NCI-H187 (cell line): ENCODE measurements at places on chromosomes 7 and 10.
A peak's percentile ranks its signal among the peaks of the same experiment; 100 is the strongest.

GRCh38 chr7:1969459-1970284 lies 263.1 kb downstream of the MAD1L1 start:
- no peak for DNase-seq

- no peak for DNase-seq
Observed at GRCh38 chr10:96991313-96991841, 159.3 kb downstream of the LCOR start.

- no peak for DNase-seq
Observed at GRCh38 chr7:5685205-5685604, 96.3 kb downstream of the RNF216 start.

- no peak for DNase-seq
Observed at GRCh38 chr7:116491887-116492653, 7.5 kb upstream of the CAV2 start.

DNA sequence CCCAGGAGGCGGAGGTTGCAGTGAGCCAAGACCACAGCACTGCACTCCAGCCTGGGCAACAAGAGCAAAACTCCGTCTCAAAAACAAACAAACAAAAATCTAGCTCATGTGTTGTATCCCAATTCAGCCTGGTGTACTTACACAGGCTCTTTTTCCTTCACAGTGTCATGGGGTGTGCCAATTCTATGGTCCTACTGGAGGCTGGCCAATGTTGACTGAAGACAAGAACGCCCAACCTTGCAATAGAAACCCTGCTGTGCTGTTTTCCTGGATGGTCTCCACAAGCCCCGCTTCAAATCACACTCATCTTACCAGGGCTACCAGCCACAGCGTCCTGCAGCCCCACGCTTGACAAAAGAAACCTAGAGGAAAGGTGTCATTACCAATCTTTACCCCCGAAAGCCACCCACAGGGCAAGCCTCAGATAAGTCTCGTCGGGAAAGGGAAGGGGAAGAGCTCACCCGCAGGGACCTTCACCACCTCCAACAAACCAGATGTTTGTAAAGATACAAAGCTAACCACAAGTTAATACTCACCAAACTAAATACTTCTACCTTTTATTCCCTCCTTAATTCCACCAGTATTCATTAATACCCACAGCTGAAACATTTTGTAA lies 64.8 kb downstream of the TNS3 start:
- DNase-seq = no peak

- no peak for DNase-seq
Observed at GRCh38 chr10:100782461-100783244, 37.3 kb downstream of the PAX2 start.

DNA sequence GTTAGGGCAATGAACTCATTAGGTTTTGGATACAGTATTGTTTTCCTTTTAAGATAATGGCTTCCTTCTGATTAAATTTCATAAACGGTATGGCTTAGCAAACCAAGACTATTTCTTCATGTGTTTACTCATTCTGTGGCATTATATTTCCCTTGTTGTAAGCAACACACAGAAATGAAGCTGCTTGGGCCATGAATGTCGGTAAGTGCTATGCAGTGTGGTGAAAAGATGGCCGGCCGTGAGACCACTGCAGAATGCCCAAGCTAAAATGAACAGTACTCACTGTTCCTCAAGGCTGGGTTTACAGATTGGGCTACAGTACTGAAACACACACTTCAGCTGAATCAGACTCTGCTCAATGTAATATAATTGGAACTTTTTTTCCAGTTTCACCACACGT lies 8.1 kb downstream of the APBB1IP start:
- DNase-seq = no peak

- DNase-seq = no peak
Observed at GRCh38 chr10:15353471-15354017, 17.5 kb downstream of the FAM171A1 start.

GRCh38 chr10:7245505-7245904 lies 165.3 kb downstream of the SFMBT2 start:
- no peak for DNase-seq

DNA sequence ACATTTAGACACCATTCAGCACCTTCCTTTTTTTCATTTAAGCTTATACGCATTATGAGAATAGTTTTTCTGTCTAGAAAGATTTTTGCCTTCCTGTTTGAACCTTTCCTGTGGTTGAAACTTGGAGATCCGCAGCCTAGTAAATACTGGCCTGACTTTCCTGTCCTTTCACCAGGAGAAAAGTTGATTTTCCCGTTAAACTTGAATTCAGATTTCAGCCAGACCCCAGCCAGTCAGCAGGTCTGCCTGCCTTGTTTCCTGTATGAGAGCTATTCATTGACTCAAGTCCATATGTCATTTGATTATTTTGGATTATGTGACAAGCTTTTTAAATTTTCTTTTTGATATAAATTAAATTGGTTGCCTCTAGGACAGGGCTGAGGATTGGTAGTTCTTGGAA lies 71.5 kb downstream of the EVX1 start:
- no peak for DNase-seq

DNA sequence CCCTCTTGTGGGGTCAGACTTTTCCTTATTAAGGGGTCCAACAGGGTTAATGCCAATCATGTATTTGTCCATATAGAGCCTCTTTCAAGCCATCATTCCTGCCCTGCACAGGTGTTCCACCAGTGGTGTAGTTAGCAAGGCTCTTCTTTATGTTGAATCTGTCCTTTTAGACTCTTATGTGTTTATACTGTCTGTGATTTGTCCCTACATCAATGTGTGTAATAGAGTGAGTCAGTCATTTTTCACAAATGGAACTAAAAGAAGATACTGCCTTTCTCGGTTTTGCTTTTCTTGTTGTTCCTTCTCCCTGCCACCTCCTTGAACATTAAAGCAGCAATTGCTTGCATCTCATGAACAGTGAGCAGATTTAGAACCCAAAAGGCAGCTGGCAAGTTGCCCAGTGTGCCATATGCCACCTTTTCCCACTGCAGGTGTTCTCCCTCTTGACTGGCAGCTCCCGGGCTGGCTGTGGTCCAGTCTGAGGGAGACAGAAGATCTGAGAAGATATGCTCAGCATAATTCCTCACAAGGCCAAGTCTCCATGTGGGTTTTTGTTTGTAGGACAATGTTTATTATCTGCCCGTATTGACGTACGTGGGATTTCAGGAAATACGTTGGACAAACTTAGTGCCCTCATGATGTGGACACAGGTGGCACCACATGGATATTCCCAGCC lies 154.1 kb downstream of the LHFPL3 start:
- peak; percentile 60 for DNase-seq

DNA sequence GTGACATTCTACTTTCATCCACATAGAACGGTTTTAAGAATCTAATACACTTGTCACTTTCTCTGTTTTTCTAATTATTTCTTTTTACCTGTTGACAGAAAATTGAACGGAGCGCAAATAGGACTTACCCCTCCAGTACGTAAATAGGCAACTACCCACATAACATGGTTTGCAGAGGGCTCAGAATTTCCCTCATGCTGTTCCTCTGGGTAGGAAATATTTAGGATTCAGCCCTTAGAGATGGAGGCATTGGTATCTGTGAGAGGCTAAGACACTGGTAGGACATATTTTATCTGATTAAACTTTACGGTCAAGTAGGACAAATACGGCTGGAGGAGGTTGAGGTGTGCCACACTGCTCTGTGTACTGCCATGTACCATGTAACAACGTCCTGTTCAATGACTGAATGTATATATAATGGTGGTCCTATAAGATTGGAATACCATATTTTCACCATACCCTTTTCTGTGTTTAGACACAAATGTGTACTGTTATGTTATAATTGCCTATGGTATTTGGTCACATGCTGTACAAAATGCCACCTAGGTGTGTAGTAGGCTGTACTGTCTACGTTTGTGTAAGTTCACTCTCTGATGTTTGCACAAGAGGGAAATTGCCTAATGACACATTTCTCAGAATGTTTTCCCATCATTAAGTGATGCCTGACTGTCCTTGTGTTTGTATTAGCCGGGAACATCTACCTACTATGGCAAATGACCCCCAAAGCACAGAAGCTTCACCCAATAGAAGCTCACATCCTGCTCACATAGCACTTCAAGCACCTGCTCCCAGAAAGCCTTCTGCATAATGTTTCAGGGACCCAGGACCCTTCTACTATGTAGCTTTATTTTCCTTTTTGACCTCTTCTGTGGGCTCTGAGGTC lies 429.4 kb upstream of the AKR1E2 start:
- no peak for DNase-seq

GRCh38 chr10:60497364-60497763 lies 107.7 kb upstream of the ANK3 start:
- DNase-seq = no peak

- no peak for DNase-seq
Observed at GRCh38 chr7:30980751-30981150, 17.0 kb downstream of the GHRHR start.

DNA sequence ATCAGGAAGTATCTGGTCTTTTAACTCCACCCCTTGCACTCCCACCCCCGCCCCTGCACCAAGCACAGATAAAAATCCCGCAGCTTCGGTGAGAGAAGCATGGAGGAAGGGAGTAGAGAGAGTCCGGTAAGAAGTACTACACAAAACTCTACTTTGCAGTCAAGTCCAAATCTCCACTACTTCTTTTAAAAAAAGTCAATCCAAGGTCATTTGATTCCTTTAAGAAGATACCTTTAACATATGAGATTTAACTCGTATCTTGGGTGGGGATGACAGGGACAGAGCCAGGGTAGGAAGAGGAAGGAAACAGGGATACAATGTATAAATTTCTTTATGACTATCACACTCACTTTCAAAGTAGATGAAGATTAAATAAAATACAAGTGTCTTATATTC lies 132.1 kb downstream of the NRBF2 start:
- no peak for DNase-seq

- no peak for DNase-seq
Observed at GRCh38 chr10:128066870-128067382, 59.3 kb downstream of the MKI67 start.

DNA sequence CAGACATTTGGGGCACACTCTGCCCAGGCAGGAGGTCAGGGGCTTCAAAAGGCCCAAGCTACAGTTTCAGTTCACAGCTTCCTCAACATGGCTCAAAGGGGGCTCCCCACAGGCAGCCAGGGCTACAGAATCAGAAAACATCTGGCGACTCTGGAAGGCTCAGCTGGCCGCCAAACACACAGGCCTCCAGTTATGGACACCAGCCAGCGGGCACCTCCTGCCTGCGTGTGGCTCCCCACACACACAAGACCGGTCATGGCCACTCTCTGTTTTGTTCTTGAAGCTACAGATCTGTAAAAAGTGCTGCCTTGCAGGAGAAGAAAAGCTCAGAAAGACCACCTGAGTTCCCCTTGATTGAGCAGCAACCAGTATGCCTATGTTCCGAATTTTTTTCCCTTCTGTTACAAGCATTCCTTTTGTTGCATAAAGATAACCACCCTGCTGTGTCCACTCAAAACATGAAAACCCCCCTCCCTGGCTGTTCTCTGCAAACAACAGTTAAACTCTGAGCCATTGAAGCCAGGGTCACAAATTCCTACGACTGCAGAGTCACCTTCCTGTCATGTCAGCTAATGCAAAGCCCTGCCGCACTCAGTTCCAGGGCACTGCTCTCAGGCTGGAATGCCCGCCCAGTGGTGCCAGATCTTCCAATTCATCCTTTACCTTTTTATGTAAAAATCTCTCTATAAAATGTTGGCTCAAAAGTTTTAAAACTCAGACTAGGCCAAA lies 33.6 kb downstream of the VSTM4 start:
- DNase-seq = no peak

GRCh38 chr10:116418389-116418788 lies 9.3 kb upstream of the PNLIPRP3 start:
- no peak for DNase-seq

DNA sequence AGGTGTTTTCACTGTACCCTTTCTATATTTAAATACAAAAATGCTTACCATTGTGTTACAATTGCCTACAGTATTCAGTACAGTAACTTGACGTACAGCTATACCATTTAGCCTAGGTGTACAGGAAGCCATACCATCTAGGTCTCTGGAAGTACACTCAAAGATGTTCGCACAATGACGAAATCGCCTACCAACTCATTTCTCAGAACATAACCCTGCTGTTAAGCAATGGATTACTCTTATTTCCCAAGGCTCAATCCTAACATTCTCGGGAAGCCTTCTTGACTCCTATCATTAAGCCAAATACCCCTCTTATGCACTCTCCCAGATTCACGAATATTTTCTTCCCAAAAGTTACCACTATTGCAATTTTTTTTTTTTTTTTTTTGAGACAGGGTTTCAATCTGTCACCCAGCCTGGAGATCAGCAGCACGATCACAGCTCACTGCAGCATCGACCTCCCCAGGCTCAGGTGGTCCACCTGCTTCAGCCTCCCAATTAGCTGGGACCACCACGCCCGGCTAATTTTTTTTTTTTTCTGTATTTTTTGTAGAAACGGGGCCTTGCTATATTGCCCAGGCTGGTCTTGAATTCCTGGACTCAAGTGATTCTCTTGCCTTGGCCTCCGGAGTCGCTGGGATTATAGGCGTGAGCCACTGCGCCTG lies 1.5 kb downstream of the CWF19L1 start:
- no peak for DNase-seq

DNA sequence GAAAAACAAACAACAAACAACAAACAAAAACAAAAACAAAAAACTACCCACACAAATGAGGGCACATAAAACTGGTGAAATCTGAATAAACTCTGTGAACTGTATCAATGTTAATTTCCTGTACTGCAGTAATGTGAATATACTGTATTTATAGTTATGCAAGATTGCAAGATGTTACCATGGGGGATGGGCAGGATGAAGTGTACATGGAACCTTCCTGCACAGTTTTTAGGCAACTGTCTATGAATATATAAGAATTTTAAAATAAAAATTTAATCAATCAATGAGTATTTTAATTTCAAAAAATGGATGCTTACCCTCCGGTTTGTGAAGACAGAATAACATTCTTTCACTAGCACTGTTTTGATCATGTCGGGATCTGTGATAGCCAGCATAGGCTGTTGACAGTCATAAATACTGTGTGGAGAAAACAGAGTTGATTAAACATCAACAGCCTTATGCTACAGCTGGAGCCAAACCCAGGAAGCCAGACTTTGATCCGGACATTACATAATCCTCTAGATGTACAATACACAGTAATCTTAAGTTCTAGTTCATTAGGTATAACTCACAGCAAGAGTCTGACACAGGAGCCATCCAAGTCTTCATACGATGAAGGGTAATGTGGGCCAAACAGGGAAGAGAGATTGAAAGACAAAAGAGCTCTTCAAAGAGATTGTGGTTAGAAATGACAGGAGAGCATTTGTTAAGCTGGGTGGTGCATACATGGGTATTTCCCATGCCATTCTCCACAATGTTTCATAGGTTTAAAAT lies 14.8 kb downstream of the CYP3A7 start:
- no peak for DNase-seq

GRCh38 chr7:22730921-22731654 lies 4.1 kb downstream of the IL6 start:
- no peak for DNase-seq
